ENCODE measurements at places on chromosomes 11 and 22. TPM values are rescaled to one million over a fixed set of nuclear protein-coding genes. Genes with fewer than 3 reads are reported as not detected.

BEST1 gene
- 0.49 TPM for total RNA-seq

GRCh38 chr11:236774-237767 is at the start of gene PSMD13:
PSMD13 (plus strand) TSS chr11:236976; CDS start chr11:237050, 74 bp downstream.
- peaks cover 18% of the 10 kb centered on the region for H3K36me3 ChIP-seq
- H3K4me1 ChIP-seq, result peaks cover 45% of the 10 kb centered on the region

ARHGAP20 gene
- 0.22 TPM for total RNA-seq

- DNase-seq, result no peak
- peaks cover 67% of the 10 kb centered on the region for H3K4me1 ChIP-seq
- H3K27me3 ChIP-seq, result no peaks in the 10 kb centered on the region
- peaks cover 52% of the 10 kb centered on the region for H3K36me3 ChIP-seq
Measured at GRCh38 chr11:117992620-117993019, 6.4 kb downstream of the IL10RA start.

All from activated naive CD4-positive, alpha-beta T cell treated with anti-CD3 and anti-CD28 coated beads for 36 hours (primary cell).